ENCODE measurements at places on chromosomes 1 and 21.

GRCh38 chr1:10754568-10755329 is 41.7 kb downstream of the CASZ1 start:
- DNase-seq = no peak

GRCh38 chr1:229848752-229849677 is 218.0 kb upstream of the GALNT2 start:
- DNase-seq = no peak

- DNase-seq = no peak
Observed at GRCh38 chr21:37251294-37251634, 15.9 kb downstream of the VPS26C start.

- DNase-seq = no peak
Observed at GRCh38 chr1:62879962-62880361, 96.0 kb downstream of the ATG4C start.

DNA sequence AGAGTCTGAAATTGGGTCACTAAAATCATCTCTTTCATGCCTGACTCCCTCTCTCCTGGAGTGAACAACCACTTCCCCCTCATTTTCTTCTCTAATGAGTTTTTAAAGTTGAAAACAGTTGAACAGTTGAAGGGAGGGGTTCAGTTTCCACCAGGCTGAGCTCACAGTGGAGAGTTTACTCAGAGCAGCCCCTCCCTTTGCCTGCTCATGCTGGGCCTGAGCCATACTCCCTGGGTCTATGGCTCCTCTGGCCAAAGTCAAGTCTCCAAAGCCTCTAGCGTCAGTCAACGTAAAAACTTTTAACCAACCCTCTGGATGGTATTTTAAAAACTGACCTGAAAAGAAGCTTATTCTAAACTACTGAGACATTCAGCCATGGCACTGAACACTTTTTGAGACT is 100.8 kb upstream of the RNPC3 start:
- no peak for DNase-seq

- no peak for DNase-seq
Observed at GRCh38 chr1:182939413-182939812, 13.6 kb downstream of the SHCBP1L start.

DNA sequence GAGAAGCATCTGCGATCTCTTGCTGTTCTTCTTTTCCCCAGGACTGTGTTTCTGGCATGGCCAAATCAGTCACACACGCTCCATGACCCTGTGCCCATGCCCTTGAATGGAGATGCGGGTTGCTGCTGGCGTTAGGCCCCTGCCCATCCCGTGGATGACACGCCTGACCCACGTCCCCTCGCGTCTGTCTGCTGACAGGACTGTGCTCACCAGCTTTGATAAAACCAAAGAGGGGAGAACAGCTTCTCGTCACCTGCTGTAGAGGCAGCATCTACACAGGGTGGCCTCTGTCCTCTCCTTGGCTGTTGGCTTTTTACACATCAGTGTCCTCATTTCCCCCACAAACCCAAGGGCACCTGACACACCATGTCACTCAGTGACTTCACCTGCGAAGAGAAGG is 6.9 kb downstream of the MT1HL1 start:
- no peak for DNase-seq

Data from activated CD4-positive, alpha-beta T cell treated with anti-CD3 and anti-CD28 coated beads, Interleukin-2, amount 10 ng/mL, durations not matched to agents 7 days and 5 days (primary cell).